ENCODE measurements at places on chromosomes 5 and 9. TPM values are rescaled to one million over a fixed set of nuclear protein-coding genes. Genes with fewer than 3 reads are reported as not detected.

C1QTNF3 gene
- 0.49 TPM for polyA plus RNA-seq

OTP gene
- polyA plus RNA-seq = 0.01 TPM

- H3K36me3 ChIP-seq = no peaks in the 10 kb centered on the region
- no peaks in the 10 kb centered on the region for H3K27me3 ChIP-seq
- H3K4me1 ChIP-seq = peaks cover 5% of the 10 kb centered on the region
Measured at GRCh38 chr9:615756-616155, 225.7 kb upstream of the DMRT1 start.

- peak overlapping the region; percentile 64 for H3K4me3 ChIP-seq
- no peaks in the 10 kb centered on the region for H3K36me3 ChIP-seq
- DNase-seq = no peak
- no peaks in the 10 kb centered on the region for H3K27me3 ChIP-seq
- H3K27ac ChIP-seq = no peak overlapping the region
Measured at GRCh38 chr5:88502179-88503040, 233.8 kb upstream of the TMEM161B start.

CCL27 gene
- 0.14 TPM for polyA plus RNA-seq

DNA sequence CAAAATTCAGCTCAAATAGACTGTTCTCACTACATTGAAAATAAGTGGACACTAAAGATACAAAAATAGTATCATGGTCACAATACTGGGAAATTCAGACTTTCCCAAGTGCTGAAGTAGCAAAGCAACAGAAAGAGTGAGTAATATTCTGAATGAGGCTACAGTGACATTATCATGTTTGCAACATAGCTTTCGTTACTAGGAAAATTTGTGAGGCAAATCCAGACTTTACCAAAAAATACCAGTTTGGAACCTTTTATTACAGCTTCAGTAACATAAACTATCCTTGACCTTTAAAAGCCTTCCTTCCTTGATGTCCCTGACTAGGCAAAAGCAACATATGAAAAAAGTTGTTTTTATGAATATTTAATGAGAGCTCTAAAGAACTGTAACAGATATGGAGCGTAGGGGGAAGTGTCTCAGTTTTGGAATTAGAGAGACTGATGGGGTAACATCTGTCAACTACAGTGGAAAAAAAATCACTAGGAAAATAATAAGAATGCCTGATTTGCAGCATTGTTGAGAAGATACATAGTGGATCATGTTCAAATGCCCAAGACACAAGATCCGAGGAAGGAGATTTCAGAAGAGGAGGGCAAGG lies 312.9 kb downstream of the ADGRV1 start:
- H3K27ac ChIP-seq = no peak overlapping the region
- H3K4me1 ChIP-seq = peaks cover 7% of the 10 kb centered on the region
- no peaks in the 10 kb centered on the region for H3K27me3 ChIP-seq

DNA sequence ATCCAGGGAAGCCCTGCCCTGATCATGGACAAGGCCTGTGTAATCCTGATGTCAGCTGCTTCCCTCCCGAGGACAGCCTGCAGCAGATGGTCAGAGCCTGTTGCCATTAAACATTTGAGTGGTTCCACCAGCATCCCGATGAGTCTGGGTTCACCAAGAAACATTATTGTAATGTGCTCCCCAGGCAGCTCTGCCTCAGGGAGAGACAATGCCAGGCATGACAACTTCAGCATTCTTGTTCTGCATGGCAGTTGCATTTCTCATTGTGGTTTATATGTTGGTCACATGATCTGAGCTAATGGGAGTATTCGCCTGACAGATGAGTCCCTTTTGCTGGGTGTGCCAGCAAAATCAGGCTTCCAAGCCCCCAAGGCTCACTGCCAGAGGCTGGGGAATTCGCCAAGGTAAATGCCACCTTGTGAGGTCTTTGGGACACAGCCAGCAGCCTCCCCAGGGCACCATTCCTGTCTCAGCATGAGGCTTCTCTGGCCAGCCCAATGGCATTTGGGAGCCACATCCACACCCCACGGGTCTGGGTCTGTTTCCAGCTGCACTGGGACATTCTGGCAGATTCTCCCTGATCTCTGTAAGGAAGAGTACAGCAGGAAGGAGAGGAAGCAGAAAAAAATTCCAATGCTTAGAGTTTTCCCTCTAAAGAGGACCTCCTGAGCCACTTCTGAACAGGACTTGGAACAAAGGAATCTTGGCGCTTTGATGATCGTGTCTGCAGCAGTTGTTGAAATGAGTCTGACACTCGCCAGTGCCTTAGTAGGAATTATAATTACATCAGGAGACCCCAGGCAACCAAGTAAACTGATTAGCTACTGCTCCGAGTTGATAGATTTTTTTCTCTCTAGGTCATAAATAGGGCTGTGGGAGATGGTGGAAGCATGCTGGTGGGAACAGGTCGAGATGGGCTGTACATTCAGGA lies 18.7 kb downstream of the KCNIP1 start:
- H3K27me3 ChIP-seq = no peaks in the 10 kb centered on the region
- H3K36me3 ChIP-seq = no peaks in the 10 kb centered on the region
- no peaks in the 10 kb centered on the region for H3K4me1 ChIP-seq
- no peak for DNase-seq
- H3K27ac ChIP-seq = no peak overlapping the region

- no peaks in the 10 kb centered on the region for H3K4me1 ChIP-seq
- no peak overlapping the region for H3K4me3 ChIP-seq
- peak; percentile 53 for DNase-seq
Measured at GRCh38 chr9:3576328-3576727, 50.5 kb upstream of the RFX3 start.

- H3K4me3 ChIP-seq = no peak overlapping the region
- H3K27ac ChIP-seq = no peak overlapping the region
- no peaks in the 10 kb centered on the region for H3K36me3 ChIP-seq
Measured at GRCh38 chr5:154236-154635, 37.1 kb upstream of the LRRC14B start.

- H3K27ac ChIP-seq = no peak overlapping the region
- H3K4me1 ChIP-seq = peaks cover 54% of the 10 kb centered on the region
Measured at GRCh38 chr5:139692679-139693308, 44.6 kb downstream of the CXXC5 start.

ENTPD2 gene
- 0.29 TPM for polyA plus RNA-seq

NEURL1B gene
- 9.7 TPM for polyA plus RNA-seq

DBH gene
- 0.01 TPM for polyA plus RNA-seq

SPINK7 gene
- not detected for polyA plus RNA-seq

KCNV2 gene
- not detected for polyA plus RNA-seq

GRCh38 chr9:22739712-22740111 lies 293.1 kb downstream of the DMRTA1 start:
- H3K4me1 ChIP-seq = no peaks in the 10 kb centered on the region
- H3K27me3 ChIP-seq = no peaks in the 10 kb centered on the region
- no peaks in the 10 kb centered on the region for H3K36me3 ChIP-seq
- no peak overlapping the region for H3K4me3 ChIP-seq

Measured in psoas muscle (tissue), 8 donors.